ENCODE measurements at places on chromosomes 7 and 10.

- no peak for DNase-seq
Measured at GRCh38 chr10:70283445-70284399, at the start of gene NPFFR1. NPFFR1 (minus strand) TSS chr10:70284004; CDS start chr10:70283676, 328 bp downstream.

GRCh38 chr7:114919587-114919986 lies 2.3 kb upstream of the MDFIC start:
- no peak for DNase-seq

GRCh38 chr10:84538036-84538435 lies 209.6 kb downstream of the CCSER2 start:
- no peak for DNase-seq

- no peak for DNase-seq
Measured at GRCh38 chr10:118948786-118949185, 80.7 kb upstream of the NANOS1 start.

DNA sequence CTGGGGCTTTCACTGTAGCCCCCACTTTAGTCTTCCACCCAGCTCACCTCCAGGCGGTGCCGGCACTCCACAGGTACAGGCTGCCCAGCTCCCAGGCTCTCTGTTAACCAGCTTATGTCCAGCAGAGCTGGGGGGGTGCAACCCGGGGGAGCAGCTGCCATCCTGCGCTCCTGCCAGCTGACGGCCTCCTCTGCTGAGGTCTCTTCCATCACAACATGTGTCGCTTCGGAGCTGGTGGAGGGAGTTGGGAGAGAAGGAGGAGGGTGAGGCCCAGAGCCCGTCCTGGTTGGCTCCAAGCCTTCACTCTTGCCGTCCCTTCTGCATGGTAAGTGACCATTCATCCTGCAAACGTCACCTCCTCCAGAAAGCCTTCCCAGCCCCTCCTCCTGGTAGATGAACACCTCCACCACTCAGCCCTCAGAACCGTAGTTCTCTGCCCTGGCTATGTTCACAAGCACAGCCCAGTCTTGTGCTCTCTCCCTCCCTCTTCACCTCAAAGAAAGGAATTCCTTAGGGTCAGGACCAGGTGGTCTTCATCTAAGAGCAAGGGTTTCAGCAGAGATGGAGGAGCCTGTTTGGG lies 1.6 kb downstream of the POLM start:
- DNase-seq: no peak

- DNase-seq: no peak
Measured at GRCh38 chr10:44422570-44423101, 37.7 kb upstream of the CXCL12 start.

GRCh38 chr10:90751107-90751997 lies 106.5 kb downstream of the HTR7 start:
- peak; percentile 10 for DNase-seq

GRCh38 chr7:106376026-106376799 lies 91.4 kb upstream of the NAMPT start:
- DNase-seq: no peak

DNA sequence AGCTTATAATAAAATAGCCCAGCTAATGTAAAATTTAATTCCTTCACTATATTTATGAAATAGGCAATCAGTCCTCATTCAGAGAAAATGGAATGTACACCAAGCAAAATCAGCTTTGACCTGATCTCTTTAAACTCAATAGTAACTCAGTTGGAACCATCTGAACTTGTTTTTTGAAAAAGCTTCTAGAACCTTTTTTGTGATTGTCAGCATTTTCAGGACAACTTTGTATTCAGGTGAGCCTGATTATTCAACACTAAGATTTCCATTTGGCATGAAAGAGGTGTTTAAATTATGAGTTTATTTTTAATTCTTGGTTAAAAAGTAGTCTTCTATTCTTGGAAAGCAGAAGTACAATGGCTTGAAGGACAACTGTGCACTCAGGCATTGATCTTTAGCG lies 89.5 kb downstream of the FRMD4A start:
- no peak for DNase-seq

DNA sequence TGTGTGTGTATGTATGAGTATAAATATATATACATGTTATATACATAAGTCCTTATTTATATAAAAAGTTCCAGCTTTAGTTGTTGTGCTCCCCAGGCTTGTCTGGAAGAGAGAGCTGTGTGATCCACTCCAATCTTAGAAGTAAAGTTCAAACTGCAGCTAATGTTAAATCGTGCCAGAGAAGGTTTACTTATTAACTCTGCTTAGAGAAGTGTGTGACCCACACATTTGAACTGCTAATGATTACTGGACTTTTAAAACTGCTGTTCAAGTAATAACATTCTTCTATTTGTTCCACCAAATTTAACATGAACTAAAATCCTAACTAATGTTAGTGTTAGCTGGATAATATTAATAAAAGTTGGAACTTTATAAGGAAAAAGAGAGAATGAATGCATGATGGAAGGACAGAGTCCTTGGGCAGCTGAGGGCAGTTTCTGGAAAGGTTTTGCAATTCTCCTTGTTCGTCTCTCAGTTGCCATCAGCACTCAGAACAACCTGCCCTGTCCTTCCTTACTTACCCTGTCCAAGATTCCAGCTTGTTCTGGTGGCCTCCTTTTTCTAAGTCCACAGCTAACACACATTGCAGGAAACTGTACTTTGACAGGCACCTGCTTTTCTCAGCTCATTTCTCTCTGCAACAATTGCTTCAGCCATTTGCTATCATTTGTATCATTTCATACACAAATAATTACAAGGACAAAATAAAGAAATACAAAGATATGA lies 162.6 kb downstream of the FAM107B start:
- no peak for DNase-seq

DNA sequence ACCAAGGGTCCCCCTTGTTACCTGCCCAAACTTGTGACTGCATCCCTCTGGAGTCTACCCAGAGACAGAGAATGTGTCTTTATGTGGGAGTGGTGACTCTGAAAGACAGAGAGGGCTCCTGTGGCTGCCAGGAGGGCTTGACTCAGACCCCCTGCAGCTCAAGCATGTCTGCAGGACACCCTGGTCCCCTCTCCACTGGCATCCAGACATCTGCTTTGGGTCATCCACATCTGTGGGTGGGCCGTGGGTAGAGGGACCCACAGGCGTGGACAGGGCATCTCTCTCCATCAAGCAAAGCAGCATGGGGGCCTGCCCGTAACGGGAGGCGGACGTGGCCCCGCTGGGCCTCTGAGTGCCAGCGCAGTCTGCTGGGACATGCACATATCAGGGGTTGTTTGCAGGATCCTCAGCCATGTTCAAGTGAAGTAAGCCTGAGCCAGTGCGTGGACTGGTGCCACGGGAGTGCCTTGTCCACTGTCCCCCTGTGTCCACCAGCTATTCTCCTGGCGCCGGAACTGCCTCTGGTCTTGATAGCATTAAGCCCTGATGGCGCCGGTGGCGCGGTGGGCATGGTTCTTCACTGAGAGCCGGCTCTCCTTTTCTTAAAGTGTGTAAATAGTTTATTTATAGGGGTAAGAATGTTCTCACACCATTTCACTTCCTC lies 19.4 kb upstream of the SH2D4B start:
- DNase-seq: no peak

DNA sequence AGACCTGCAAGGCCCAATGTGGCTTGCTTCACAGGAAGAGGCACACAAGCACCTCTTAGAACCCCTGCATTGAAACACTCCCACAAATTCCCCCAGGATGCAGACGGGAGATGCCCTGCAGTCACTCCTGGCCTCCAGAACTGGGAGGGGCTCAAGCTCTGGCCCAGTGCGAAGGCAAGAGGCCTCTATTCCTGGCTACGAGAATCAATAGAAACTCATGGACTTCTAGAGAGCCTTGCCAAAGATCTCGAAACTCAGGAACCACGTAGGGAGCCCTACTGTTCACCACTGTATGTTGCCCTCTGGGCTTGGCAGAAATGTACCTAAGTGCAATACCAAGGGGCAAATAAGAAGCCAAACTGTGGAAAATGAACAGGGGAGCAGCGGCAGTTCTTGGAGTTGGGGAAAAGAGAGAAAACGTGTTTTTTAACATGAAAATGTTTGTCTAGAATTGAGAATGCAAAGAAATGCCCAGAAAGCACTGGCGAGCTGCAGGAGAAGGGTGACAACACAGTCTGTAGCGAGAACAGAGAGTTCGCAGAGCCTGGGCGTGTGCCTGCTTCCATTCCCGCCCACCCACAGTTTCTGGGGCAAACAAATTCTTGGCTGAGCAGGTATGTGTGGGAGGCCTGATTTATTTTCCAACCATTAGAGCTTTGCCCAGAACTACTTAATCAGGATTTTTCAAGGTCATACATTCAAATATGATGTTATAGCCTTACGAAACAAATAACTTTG lies 260.5 kb upstream of the KLF14 start:
- DNase-seq: no peak

DNA sequence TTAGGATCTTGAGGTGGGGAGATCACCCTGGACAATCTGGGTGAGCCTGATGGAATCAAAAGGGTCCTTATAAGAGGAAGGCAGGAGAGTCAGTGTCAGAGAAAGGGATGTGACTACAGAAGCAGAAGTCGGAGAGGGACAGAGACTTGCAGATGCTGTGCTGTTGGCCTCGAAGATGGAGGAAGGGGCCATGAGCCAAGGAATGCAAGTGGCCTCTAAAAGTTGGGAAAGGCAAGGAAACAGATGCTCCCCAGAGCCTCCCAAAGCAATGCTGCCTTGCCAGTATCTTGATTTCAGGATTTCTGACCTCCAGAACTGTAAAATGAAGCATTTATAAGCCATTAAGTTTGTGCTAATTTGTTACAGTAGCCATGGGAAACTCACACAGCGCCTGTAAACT lies 165.2 kb downstream of the FANK1 start:
- DNase-seq: no peak

DNA sequence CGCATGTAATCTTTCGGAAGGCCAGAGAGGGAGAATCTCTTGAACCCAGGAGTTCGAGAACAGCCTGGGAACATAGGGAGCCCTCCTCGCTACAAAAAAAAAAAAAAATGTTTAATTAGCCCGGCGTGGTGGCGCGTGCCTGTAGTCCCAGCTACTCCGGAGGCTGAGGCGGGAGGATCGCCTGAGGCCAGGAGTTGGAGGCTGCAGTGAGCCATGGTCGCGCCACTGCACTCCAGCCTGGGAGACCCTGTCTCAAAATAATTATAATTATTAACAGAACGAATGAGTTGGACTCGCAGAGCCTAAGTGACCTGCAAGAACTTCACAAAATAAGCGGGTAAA lies 794 bp downstream of the PCGF6 start:
- no peak for DNase-seq

- no peak for DNase-seq
Measured at GRCh38 chr7:92685136-92686042, 95.2 kb upstream of the FAM133B start.

DNA sequence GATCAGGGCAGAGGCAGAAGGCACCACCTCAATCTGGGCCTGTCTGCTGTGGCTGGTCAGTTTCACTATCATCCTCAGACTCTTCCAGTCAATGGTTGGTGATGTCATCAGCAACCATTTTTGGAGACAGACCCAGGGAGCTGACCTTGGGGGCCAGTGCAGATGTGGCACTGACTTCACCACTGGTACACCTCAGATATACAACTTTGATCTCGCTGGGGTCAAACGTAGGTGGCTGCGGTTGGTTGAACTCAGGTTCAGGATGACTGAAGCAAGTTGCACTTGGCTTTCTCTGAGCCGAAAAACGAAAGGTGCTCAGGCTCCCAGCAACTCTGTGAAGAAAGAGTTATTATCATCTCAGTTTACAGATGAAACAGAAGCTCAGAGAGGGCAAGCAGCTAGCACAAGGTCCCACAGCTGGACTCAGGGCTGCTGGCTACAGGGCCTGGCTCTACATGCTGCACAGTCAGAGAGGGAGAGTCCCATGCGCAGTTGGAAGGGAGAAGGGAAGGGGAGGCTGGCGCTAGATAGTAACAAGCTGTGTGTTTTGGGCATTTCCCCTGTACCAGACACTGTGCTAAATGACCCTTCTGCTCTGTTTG lies 27.2 kb downstream of the ANKRD16 start:
- no peak for DNase-seq

DNA sequence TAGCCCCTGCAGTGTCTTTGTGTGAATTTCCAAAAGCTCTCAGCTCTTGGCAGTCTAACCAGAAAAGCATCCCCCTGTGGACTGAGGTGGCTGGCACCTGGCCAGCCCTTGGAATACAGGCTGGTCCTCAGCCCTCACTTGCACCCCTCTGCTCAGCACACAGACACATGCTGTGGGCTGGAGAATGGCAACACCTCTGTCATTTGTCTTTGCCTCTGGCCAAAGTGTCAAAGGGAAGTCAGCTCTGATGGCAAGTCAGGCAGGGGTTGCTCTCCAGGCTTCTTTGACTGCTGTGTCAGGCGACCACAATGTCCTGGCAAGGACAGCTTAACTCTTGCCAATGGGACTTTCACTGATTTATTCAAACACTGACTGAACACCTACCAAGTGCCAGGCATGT lies 724.8 kb downstream of the INHBA start:
- DNase-seq: no peak

DNA sequence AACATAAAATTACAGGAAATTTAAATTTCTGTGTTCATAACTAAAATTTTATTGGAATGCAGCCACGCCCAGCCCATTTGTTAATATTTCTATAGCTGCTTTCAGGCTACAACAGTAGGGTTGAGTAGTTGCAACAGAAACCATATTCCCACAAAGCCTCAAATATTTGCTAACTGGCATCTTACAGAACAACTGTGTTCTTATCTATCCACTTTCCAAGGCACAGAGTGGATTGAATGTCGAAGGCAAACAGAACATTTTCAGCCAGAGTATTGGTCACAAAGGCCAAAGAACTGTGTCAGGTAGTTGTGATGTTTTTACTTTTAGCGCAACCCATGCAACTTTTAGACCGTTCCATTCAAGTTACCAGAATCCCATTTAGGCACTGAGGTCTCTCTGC lies 51.1 kb upstream of the OPN4 start:
- no peak for DNase-seq

DNA sequence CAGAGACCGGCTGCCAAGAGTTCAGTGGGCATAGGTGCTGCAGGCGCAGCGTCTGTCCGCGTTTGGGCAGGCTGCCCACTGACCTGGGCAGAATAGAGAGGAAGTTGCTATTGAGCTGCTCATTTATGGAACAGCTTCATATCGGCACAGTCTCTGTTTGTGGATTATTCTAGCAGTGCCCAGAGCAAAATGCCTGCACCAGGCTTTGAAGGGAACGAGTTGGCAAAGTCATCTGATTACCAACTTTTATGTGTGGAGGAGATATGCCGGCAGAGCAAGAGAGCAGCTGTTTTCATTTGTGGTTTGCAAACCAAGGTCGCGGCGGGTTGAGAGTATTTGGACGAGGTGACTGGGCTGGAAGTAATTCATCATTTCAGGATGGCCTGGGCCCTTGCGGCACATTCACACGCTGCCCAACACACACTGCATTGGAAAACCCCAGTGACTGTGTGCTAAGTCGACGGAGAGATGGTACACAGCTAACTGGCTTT lies 228.5 kb downstream of the TCERG1L start:
- no peak for DNase-seq

GRCh38 chr7:75756991-75757676 lies 14.9 kb downstream of the CCL26 start:
- no peak for DNase-seq

Measured in stimulated activated CD4-positive, alpha-beta T cell treated with anti-CD3 and anti-CD28 coated beads, TNF-alpha, amount 100 ng/mL, for 4 hours (primary cell).